ENCODE measurements at places on chromosomes 11 and 22.

DNA sequence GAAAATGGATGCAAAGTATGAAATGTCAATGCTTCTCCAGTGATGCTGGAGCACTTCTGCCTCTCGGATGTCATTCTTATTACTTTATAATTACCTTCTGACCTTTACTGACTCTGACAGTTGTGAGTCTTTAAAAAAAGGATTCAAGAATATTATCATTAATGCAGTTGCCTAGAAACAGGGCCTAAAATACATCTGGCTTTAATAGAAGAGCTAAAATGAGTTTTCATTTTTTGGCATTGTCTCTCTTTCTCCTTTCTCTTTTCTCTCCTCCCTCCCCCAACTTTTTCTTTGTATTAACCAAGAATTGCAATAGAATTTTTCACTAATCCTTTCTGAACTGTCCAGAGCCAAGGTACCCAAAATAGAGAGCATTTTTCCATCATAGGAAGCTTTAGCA is 45.9 kb downstream of the FDX1 start:
- DNase-seq: no peak

GRCh38 chr11:44793350-44794090 is 66.8 kb downstream of the TSPAN18 start:
- DNase-seq: no peak

DNA sequence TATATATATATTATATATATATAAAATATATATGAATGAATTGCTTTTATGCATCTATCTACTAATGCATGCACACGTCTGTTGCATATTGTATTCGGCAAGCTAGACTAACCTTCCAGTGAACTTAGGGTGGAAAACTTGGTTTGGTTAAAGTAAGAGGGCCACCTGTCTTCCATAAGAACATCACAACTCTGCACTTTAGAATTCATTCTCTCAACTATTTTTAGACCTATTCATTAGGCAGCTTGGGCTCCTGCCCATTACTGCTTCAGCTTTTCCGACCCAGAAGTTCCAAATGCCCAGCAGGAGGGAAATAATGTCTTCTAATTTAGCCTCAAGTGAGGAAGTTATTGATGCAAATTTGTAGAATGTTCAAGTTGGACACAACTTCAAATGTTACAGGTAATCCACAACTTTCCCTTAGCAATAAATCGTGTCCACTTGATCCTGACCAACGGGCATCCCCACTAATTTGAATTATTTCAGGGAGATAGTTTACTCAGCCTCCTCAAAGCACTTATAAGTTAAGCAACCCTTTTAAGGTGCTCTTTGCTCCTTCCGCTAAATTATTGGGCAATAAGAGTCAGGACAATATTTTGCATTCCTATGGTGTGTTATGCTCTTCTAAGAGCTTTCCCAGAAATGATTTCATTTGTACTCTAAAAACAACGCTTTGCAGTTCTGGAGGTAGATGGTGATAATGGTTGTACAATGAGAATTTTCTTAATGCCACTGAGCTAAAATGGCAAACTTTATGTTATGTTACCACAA is 132.3 kb downstream of the OPCML start:
- no peak for DNase-seq

DNA sequence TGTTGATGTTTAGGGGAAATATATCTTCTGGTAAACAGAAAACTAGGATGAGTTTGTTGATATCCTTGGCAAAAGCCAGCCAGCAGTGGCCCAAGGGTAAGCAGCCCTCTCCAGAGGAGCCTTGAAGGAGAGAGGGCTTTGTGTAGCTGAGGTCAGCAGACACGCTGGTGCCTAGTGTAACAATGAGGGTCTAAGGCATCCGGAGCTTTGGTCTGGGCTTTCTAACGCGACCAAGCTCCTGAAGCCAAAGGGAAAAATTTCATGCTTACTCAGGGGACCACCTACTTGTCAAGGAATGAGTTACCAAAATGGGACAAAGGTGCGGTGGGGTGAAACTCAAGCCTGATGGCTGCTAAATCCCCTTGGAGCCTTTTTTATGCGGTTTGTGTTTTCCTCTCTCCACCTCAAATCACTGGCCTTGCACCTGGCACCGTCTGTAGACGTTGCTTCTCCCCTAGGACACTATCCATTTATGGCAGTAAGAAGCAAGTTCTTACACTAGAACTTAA is 134.9 kb downstream of the DBX1 start:
- no peak for DNase-seq

GRCh38 chr11:9708544-9708943 is 44.7 kb downstream of the SWAP70 start:
- DNase-seq: no peak

DNA sequence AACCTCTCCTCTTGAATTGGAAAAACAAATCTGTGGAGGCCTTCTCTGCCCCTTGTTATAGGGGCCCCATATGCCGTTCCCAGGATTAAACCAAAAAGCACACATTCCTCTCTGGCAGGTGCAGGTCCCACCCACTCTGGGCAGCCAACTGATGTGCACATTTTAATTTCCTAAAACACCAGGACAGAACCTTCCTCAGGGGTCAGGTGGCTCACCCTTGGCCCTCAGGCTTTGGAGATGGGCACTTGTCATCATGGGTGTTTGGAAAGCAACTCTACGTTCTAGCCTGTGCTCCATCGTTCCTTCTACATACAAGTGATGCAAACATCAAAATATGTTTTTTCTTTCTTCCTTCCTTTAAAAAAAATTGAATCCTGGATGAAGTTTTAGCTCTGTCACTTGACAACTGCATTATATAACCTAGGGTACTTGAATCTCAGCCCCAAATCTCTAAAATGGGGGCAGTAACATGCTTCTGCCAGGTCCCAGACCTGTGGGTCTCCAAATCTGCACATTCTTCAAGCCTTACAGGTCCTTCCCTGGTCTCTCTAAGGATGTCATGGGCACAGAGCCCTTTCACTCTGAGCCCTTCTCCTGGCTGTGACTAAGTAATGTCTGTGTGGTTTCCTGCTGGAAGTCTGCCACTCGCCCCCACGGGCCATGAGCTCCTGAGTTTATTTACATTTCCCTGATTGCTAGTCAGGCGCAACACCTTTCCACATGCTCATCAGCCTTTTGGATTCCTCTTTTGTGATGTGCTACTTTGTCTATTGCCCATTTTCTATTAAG is 43.8 kb downstream of the KCNQ1OT1 start:
- DNase-seq: no peak

DNA sequence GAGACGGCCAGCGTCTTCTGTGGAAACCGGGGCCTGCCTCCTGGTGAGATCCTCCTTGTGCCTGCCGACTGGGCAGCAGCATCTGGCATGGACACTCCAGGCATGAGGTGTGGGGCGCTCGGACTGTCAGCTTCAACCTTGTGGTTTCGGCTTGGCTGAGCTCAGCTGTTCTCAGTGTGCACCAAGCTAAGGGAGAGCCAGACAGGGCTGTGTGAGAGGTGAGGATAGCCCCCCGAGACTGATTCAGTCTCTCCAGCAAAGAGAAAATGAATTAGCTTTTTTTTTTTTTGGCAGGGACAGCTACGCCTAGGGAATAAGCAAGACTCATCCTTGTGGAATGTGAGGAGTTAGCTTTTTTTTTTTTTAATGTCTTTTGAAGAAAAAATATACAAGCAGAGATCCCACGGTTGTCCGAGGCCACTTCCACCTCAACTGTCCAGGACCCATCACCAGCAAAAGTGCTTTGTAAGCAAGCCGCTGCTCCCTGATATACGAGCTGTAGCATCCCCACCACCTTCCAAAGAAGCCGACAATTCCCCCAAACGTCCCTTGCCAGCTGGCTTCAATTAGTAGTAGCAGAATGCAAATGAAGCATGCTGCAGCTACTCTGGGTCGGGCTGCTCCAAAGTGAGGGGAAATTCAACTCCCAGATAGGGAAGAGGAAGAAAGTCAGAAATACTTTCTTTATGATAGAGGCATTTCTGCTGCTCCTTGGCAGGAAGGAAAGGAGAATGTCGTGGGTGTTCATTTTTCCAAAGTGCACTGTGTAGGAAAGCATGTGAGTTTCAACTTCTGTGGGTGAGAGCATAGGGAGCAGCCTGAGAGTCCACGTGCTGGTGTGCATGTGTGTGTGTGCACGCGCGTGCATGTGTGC is 9.7 kb upstream of the THY1 start:
- DNase-seq: no peak

GRCh38 chr22:23119494-23120414 is 22.0 kb downstream of the RSPH14 start:
- DNase-seq: no peak

DNA sequence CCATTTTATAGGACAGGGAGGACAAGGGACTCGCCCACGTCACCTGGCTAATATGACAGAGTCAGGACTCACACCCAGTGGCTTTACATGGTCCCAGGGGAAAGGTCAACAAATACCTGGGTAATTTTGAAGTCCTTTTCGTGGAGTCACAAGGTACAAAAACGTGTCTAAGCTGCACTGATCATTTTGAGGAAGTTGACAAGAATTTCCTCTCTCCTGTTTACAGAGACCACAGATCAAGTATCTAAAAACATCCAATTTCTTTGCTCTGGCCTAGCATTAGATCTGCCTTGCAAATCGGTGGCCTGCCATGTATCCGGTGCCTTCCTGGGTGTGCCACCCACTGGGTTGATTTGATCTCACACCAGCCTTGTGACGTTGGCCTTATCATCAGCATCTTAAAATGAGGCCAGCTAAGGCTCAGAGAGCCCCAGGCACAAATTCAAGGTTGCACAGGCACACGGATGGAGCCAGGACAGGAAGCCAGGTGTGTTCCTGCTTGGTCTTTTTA is 17.6 kb downstream of the GDPD5 start:
- no peak for DNase-seq

- no peak for DNase-seq
Observed at GRCh38 chr22:44755417-44755816, 3.0 kb downstream of the ARHGAP8 start.

DNA sequence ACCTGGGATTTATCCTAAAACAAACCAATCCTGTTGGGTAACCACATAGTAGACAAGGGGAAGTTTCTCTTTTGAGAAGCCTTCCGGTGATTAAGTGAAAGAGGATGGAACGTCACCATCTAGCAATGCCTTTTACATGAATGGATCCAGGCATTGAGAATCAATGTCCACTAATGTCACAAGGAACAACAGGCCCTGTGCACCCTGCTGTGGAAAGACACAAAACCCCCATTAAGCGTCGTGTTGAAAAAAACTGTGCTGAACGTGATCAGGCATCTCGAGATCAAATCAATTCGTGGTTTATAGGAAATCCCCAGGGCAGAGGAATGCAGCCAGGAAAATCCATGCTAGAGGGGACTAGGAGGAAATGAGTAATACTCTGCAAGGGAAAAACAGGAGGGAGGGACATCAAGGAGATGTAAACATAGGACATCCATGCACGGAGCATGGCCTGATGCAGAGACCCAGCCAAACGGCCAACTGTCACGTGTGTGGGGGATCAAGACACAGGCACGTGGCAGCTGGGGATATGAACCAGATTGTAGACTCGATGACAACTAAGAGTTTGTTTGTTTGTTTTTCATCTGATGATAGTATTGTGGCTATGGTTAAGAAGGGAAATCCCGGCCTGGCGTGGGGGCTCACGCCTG is 38.6 kb upstream of the CARS1 start:
- no peak for DNase-seq

- no peak for DNase-seq
Observed at GRCh38 chr11:125953401-125953935, 7.6 kb downstream of the VSIG10L2 start.

DNA sequence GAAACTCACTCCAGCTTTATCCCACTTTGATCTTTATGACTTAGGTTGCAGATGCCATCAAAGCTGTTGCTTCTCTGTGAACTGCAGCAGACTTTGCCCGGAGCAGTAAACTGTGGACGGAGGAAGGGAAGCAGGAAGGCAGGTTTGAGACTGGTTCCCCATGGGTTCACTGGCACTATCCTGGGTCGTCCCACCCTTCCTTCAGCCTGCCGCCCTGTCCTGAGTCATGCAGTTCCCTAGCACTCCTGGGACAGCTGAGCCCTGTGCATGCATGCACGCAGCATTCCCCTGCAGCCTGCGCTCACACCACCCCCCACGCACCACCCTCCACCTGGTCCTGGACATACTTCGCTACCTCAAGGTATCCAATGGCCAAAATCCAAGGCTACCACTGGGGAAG is 23.5 kb upstream of the P2RY2 start:
- DNase-seq: no peak

DNA sequence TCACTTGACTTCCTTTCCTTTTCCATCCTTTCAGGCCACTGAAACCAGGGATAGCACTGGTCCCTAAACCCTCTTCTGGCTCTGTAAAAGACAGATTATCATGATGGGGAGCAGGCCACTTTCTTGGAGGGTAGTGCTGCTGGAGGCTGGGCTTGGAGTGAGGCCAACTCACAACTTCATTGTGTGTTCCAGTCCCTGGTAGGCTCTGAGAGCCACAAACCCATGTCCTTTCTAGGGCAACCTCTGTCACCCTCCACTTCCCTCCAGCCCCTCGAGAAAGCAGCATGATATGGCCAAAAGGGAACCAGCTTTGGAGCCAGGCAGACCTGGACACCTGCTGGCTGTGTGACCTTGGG is 2.3 kb downstream of the TKFC start:
- no peak for DNase-seq

DNA sequence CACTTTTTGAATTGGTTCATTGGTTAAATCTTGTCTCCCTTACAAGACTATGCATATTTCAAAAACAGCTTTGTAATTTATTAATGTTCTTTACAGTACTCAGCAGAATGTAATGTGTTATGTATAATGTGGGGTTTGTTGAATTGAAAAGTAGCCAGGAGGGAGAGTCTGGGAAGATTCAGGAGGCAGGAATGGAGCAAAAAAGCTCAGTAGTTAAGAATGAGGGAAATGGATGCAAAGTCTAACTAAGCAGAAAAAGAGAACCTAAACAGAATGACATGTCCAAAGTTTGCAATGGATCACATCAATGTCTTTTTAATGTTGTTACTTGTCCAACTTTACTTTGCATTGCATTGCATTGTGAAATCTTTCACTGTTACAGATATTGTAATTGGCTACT is 86.5 kb upstream of the CARD18 start:
- DNase-seq: no peak

GRCh38 chr11:87022254-87022653 is 15.5 kb upstream of the TMEM135 start:
- DNase-seq: no peak

GRCh38 chr11:88335284-88335683 is 2.3 kb downstream of the CTSC start:
- DNase-seq: no peak

DNA sequence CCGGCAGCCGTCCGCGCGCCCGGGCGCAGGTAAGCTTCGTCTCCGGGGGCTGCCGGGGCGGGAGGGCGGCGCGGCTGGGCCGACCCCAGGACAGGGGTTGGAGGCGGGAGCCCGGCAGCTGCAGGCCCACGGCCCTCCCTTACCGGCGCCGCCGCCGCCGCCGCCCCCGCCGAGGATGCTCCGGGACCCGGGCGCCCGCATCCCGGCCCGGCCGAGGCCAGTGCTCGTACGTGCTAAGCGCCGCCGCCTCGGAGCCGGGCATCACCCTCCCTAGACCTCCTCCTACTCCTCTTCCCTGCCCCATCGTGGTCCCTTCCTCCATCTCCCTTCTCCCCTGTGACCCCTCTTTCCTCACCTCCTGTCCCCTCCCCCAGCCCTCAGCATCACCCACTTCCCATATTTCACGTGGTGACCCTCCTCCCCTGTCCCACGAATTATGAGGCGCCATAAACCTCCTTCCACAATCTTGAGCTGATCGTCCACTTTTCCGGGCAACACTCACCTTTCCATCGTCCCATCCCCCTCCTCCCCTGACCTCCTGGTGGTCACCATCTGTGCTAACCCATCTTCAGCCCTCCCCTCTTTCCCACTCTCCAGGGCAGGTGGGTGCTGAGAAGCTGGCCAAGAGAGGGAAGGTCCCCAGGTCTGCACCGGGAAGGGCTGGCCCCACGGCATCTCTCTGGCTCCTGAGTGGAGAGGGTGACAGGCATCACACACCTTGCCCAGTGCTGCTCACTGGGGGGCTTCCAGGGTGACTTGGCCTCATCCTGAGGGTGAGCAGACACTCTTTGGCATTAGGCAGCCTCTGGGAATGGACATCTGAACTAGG is 612 bp downstream of the ASPHD2 start:
- DNase-seq: no peak
